Testis (tissue), 5 donors: ENCODE measurements at places on chromosomes 7 and 10.

DNA sequence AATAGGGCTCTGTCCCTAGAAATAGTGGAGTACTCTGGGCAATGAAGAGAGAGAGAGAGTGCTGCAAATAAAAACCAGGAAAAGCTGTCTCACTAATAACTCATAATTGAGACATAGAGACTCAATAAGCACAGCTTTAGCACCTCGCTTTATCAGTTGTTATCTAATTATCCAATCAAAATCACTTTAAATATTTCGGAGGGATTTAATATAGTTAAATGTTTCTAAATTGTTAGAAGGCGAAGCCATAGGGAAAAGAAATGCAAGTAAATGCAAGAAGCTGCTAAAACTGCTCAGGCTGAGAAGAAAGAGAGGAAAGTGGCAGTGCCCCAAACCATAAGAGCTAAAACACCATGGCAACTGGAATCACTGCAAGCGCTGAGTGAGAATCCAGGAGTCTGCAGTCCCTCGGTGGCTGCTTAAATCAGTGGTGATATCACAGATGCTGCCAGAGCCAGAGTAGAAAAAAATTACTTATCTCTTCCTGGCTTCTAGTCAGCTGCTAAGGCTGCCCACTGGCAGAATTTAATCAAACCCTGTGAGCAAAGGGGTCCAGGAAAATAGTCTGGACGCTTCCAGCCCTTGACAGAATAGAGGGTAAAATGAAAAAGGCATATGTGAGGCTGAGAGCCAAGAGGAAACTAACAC, 150.4 kb upstream of the CHRM2 start:
- DNase-seq, result no peak

DNA sequence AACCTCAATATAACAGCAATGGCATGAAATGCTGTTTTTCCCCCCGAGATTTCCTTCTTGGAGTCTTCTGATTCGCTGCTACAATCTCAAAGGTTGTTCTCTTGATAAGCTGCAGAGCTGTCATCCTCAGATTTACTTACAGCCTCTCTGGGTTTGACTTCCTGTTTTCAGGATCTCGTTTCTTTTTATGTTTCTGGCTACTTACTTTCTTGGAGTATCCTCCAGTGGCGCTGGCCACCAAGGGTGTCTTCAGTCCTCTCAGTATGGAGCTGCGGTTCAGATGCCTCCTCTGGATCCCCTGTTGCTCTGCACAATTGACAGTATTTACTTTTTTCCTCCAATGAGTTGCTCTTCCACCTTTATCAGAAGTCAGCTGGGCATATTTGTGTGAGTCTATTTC, 152.0 kb upstream of the TMEM72 start:
- DNase-seq, result no peak

DNA sequence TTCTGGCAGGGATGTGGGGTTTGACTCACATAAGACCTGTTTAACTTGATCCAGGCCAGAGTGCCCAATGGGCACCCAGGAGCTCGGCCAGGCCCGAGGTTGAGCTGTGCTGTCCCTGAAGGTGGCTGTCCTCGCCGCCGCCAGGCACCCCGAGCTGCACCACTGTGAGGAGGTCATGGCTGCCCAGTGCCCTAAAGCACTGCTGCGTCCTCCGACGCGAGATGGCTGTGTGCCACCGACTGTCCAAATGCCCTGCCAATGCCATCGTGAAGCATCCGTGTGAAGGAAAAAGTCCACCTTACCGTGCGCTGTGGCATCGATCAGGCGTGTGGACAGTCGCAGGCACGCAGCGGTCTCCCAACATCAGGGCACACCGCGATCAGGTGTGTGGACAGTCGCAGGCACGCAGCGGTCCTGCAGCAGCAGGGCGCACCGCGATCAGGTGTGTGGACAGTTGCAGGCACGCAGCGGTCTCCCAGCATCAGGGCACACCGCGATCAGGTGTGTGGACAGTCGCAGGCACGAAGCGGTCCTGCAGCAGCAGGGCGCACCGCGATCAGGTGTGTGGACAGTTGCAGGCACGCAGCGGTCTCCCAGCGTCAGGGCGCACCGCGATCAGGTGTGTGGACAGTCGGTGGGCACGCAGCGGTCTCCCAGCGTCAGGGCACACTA, 120.3 kb downstream of the VIPR2 start:
- DNase-seq, result peak; percentile 5

DNA sequence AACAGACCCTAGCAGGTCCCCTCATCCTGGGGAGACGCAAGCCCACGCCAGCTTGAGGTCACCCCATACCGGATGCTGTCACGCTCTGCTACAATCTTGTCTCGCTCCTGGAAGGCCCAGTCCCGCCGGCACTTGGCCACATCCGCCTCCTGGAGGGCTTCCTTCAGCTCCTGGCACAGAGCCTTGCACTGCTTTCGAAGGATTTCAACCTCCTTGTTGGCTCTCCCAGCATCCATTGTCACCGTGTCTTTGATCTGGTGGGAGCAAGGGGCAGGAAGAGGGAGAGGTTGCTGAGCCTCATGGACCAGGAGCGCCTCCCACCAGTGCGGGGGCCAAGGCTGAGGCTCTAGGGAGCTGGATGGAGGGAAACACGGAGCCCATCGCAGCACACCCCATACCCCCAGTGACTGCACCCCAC, 90.9 kb downstream of the DLG5 start:
- no peak for DNase-seq

- DNase-seq, result peak; percentile 66
These were observed 58.9 kb downstream of the SH2D4B start for GRCh38 chr10:80596391-80597257.
